Stimulated activated CD4-positive, alpha-beta T cell treated with anti-CD3 and anti-CD28 coated beads, Interleukin-1b, Interleukin-23, amount 100 ng/mL, for 4 hours (primary cell): ENCODE measurements at places on chromosomes 13 and 19.

- DNase-seq: no peak
These were observed 17.1 kb downstream of the UCHL3 start for GRCh38 chr13:75566658-75567057.

- DNase-seq: no peak
These were observed 368.2 kb upstream of the TSHZ3 start for GRCh38 chr19:31717269-31717923.

GRCh38 chr19:13064092-13064489 is 38.6 kb downstream of the LYL1 start:
- DNase-seq: no peak

GRCh38 chr13:106104281-106104901 is 431.1 kb downstream of the EFNB2 start:
- no peak for DNase-seq

GRCh38 chr13:41652735-41653361 is 195.5 kb downstream of the RGCC start:
- no peak for DNase-seq

DNA sequence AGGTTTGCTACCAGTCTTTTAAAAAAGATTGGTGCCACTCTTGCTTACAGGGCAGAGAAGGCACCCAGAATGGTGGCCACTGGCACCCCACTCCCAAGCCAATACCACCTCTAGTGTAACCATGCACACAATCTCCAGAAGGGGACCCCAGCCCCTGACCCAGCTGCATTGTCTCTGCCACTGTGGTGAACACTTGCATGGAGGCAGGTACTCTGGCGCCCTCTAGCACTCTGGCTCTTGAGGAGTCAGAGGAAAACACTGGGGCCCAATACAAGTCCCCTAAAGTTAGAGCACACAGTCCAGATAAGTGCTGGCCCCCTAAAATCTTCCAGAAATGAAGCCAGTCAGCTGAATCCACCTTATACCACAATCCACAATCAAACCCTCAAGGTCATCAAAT is 6.0 kb downstream of the ERVV-1 start:
- DNase-seq: no peak

GRCh38 chr19:35048911-35049411 is 7.4 kb downstream of the HPN start:
- DNase-seq: no peak

GRCh38 chr13:90272356-90272755 is 1075.1 kb upstream of the MIR17HG start:
- DNase-seq: no peak

DNA sequence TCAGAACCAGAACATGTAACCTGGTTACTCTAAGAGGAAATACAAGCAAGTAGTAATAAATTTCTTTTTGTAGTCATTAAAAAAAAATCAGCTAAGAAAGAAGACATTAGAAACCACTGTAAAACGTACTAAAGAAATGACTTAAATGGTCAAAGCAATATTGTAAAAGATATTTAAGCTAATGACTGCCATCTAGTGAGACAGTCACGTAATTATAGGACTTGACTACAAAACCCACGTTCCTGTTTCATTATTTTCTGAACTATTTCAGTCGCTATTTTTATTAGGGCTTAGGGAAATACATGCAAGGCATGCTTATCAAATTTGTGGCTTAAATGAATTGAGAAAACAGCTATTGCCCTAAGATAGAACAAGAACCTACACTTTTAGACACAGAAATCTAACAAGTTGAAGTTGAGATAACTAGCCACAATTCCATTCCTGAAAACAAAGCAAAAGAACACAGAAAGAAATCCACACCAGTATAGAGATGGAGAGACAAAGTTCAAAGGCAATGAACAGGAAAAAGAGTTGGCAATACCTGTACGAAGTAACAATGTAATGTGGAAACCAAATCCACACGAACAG is 17.9 kb downstream of the ALG5 start:
- DNase-seq: no peak

DNA sequence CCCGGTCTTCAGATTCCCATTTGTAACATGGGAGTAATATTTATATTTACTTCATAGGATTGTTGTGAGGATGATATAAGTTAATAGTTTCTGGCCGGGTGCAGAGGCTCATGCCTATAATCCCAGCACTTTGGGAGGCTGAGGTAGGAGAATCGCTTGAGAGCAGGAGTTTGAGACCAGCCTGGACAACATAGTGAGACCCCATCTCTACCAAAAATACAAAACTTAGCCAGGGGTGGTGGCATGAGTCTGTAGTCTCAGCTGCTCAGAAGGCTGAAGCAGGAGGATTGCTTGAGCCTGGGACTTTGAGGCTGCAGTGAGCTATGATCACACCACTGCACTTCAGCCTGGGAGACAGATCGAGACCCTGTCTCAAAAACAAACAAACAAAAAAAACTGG is 11.2 kb downstream of the CATSPERG start:
- DNase-seq: no peak

DNA sequence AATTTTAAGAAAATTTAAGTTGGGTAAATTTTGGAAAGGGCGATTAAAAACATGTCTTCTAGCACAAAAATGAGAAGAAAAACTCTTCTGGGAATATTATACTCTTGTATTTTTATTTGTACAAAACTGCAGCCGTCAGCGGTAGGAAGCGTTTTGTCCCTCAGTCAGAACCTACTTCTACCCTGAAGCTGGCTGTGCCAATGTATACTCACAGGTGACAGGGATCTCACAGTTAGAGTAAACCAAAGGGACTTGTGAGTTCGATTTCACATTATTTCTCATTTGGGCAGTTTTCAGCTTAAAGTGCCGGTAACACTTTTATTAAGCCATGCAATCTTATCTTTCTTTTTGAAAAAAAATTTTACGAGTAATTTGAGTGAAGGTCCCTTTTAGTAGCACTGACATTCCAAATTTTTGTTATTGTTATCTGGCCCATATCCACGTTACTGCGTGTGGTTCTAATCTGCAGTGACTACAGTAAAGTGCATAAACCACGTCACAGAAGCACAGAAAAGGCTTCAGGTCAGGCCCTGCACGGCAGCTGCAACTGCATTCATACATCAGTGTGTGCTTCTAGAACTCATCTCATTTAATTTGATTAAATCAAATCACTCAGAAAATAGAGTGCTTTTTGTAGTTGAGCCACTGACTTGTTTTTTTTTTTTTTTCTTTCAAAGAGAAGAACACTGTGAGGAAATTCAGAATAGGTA is 387.3 kb downstream of the LIG4 start:
- DNase-seq: no peak

DNA sequence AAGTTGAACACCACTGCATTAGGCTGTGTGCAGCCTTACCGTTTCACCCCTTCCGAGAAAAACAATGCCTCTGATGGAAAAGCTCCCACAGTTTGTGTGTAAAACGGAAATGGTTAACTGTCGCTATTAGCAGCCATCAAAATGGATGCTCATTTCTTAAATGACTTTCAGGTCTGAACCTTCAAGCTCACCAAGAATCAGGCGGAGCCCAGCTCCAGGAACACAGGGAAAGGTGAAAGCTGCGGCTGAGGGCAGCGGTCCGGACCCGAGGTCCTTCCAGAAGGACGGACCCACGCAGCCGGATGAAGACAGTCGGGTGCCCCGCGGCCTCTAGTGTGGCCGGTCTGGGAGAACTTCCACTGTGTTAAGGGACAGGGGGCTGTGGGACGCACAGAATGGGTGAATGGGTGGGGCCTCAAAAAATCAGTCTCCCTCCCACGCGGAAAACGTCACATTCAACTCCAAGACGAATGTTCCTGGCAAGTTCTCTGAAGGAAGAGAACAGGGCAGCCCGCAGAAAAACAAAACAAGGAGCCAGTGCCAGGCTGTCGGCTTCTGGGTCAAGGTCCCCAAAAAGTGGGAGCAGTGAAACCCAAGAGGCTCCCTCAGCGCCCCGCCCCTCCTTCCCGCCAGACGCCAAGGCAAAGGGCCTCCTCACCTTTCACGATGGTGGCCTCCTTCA is 4.9 kb downstream of the IRS2 start:
- DNase-seq: no peak

GRCh38 chr19:2578901-2579677 is 103.2 kb downstream of the GADD45B start:
- peak; percentile 56 for DNase-seq

GRCh38 chr19:3361384-3362216 is 4.8 kb upstream of the NFIC start:
- DNase-seq: no peak

DNA sequence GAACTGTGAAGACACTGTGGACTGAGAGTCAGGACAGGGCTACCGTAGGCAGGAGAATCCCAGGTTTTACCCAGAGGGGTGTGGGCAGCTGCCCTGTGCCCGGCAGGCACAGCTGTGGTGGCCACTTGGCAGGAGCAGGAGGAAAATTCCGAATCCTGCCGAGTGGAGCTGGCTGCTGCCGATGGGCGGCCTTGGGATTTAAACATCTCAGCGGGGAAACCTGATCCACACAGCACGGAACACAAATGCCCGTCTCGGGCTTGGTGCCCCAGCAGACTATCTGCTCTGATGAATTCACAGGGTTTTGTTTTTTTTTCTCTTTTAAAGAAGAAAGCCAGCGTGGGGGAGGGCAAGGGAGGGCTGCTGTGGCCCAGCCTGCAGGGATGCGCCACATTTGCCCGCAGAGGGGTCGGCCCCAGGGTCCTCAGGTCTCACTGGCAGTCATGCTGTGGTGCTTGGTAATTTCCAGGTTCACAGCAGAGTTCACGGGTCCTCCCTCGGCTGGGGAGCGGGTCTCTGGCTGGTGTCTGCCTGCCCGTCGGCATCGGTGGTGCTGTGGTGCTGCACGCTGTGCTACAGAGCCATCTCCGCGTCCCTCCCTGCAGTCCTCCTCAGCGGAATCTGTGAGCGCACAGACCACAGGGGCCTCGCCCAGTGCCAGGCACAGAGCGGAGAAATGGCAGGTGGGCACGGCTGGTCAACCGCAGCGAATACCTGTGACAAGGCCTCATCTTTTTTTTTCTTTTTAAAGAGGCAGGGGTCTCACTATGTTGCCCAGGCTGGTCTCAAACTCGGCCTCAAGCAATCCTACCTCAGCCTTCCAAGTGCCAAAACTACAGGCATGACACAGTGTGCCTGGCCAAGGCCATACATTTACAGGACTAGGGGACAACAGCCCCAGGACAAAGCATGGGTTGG is 28.1 kb downstream of the MPND start:
- DNase-seq: no peak

- no peak for DNase-seq
These were observed 3.4 kb upstream of the IRF2BP1 start for GRCh38 chr19:45889210-45889885.

GRCh38 chr19:14654786-14655560 is 19.7 kb downstream of the ADGRE3 start:
- DNase-seq: no peak

DNA sequence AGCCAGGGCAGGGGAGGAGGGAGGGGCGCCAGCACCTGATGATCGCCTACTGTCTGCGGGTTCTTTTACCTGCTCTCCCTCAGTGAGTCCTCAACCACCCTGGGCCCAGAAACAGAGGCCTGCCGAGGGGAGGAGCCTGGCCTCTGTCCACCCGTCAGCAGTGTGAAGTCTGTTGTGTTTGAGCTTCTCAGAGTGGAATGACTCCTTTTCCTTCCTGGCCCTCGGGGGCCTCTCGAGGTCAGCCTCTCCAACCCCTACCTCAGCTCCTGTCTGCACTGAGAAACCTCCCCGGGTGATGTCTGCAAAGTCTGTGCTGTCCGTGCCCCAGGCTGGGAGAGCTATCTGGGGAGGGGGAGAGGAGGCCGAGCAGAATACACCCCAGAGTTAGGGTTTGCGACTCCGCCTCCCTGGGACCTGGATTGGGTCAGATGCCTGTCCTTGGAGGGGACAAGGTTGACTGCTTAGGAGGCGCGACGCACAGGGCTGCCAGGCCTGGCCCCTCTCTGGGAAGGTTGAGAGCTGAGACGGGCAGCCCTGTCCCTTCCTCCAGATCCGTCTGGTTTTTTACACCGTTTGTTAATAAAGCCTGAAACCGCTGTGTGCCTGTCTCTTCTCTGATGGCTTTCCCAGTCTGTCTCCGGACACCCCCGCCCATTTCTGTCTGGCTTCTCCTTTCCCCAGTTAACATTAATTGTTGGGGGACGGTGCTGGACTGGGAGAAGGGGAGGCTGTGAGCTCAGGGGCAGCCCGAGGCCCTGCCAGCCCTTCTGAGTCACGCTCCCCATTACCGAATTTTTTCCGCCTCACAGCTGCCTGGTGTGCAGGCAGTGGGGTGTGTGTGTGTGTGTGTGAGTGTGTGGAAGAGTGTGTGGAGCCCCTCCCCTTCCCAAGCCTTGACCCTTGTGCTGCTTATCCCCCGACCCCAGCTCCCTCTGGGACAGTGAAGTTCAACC is 989 bp upstream of the SSC5D start:
- peak; percentile 41 for DNase-seq

DNA sequence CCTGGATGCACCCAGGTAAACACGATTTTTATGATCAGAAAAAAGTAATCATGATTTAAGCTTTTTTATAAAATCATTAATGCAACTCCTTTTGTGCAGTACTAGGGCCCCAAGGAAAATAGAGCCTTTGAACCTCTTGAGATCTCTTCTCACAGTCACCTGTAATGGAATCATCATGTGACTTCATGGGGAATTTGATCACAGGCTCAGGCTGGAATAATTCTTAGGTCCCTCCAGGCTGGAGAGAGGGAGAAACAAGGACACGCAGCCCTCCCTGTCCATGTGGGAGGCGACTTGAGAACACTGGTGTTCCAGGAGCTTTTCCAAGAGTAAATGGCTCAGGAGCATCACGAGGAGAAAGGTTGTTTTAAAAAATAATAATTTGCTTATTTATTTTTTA is 156.1 kb downstream of the NUFIP1 start:
- DNase-seq: no peak

DNA sequence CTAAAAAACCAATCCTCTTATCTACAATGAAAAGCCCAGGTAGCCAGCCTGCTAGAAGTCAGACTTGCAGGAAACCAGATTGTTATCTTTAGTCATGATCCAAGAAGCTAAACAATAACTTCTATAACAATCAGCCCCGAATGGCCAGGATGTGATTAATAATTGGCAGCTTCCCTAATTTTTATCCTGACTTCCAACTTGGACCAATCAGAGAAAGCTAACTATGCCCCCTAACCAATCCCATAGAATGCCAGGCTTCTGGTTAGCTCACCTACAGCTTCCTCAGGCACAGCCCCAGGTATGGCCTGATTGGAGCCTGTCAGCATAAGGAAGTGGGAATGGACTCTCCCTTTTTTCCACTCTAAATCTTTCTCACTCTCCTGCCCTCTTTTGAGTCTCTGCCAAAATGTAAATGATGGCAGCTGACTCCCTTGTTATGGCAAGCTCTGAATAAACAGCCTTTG is 394.9 kb downstream of the DLEU7 start:
- no peak for DNase-seq
